ENCODE measurements at places on chromosomes 3 and 15.
A peak's percentile ranks its signal among the peaks of the same experiment; 100 is the strongest.

DNA sequence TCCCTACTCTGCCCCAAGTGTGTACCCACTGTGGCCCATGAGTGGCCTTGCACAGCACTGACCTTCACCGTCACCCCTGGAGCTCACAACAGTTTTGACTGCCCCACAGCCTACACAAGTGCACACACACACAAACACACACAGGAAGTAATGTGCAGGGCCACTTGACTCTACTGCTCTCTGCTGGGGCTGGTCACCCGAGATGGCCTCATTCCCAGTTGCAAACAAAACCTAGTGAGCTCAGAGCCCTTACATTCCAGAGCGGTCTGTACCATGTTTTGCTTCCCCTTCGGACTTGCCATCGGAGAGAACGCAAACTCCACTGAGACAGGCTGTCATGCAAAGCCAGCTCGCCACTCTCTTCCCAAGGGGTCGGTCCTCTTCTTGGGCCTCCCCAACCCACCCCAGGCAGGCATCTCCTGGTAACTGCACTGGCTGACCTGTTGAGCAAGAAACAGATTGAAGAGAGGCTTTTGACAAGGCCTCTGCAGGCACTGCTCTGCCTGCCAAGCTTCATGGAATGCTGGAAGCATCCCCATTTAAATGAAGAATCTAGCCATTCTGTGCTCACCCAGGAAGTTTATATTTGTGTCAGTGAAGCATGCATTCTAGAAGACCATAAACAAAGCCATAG is 232.0 kb upstream of the IGF1R start:
- no peak for DNase-seq

GRCh38 chr3:123751433-123751832 is 132.7 kb downstream of the MYLK start:
- DNase-seq = no peak

- no peak for DNase-seq
These were observed 59.2 kb downstream of the USP50 start for GRCh38 chr15:50487287-50487686.

DNA sequence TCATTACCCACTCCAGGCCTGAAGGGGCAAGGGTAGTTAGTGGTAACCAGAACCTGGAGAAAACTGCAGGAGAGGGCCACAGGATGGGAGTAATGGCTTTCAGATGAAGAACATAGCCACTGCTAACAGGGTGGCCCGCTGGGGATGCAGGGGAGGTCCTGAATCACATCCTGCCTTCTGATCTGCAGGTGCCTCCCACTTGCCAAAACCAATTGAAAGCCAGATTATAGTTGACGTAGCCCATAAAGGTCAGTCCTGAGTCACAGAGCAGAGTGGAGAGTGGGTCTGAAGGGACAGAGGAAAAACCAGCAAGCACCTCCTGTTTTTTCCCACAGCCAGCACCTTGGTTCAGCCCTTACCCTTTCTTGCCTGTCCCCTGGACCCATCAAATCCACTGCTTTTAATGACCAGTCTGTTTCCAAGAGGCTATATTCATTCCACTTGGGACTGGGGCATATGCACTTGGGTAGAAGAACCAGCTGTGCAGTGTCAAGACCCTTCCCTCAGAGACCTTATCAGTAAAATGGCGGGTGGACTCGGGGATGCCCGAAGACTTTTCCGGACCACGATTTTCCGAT is 646 bp upstream of the SLC35G2 start:
- peak; percentile 49 for DNase-seq

DNA sequence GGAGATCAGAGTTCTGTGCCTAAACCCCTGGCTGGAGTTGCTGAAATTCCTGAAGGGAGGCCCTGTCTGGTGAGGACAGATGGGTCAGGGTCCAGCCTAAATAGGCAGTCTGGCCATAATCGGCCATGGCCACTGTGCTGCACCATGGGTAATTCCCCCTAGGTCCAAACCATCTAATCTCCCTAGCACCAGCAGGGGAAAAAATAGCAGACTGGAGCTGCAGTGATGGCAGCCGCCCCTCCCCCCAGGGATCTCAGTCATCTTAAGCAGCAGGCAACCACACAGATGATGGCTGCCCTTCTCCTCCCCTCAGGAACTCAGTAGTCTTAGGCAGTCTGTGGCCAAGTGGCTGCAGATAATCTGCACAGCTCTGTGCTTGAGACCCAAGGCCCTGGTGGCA is 68.4 kb upstream of the CD96 start:
- no peak for DNase-seq

GRCh38 chr15:31402511-31403056 is 75.9 kb downstream of the KLF13 start:
- no peak for DNase-seq

DNA sequence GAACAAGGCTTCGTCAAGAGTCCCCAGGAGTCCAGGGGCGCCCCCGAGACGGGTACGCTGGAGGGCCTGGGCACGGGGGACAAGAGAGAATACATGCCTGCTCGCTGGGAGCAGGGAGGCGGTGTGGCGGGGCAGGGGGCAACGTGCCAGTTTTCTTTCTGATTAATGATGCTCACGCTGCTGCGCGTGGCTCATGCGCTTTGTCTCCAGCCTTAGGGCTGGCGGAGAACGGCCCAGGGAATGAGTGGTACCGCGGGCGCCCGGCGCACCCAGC is 408 bp upstream of the ARPP21 start:
- no peak for DNase-seq

DNA sequence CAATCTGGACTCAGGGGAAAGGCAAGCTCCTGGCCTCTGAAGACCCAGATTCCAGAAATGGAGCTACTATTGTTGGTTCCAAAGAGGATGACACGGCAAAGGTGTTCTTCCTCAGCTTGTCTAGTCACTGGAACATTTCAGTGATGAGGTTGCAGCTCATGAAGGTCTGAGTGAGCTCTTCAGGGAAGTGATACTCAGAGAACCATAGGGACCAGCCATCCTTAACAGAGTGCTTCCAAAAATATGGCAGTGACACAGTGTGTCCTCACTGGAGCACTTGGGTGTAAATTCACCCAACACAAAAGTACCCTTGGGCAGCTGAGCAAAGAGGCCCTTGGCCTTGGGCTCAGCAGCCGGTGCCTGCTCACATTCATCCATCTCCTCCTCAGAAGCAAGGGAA is 46.3 kb downstream of the SPTSSB start:
- DNase-seq = no peak
